ENCODE measurements at places on chromosomes 7 and 10. TPM values are rescaled to one million over a fixed set of nuclear protein-coding genes. Genes with fewer than 3 reads are reported as not detected.

The STEAP2 gene
- total RNA-seq = not detected

The PROSER2 gene
- total RNA-seq = 4.9 TPM

The ACSL5 gene
- 35.9 TPM for total RNA-seq

The SORBS1 gene
- 1.4 TPM for total RNA-seq

The ACTL6B gene
- total RNA-seq = not detected

The EMX2 gene
- not detected for total RNA-seq

The MCM10 gene
- 0.61 TPM for total RNA-seq

The RBM20 gene
- 0.16 TPM for total RNA-seq

The GHRHR gene
- not detected for total RNA-seq

The TACC2 gene
- total RNA-seq = not detected

The DRGX gene
- total RNA-seq = not detected

The MBLAC1 gene
- total RNA-seq = 5.8 TPM

The NKX1-2 gene
- not detected for total RNA-seq

The CYP2C19 gene
- not detected for total RNA-seq

The UCMA gene
- not detected for total RNA-seq

The OR9A2 gene
- not detected for total RNA-seq

The OR6B1 gene
- not detected for total RNA-seq

The HDAC9 gene
- total RNA-seq = 0.25 TPM

The ENKUR gene
- not detected for total RNA-seq

The SPDYE1 gene
- not detected for total RNA-seq

The GNB2 gene
- 200 TPM for total RNA-seq

The TMEM184A gene
- total RNA-seq = not detected
